ENCODE measurements at places on chromosomes 5 and 9. TPM values are rescaled to one million over a fixed set of nuclear protein-coding genes. Genes with fewer than 3 reads are reported as not detected.
A peak's percentile ranks its signal among the peaks of the same experiment; 100 is the strongest.

DNA sequence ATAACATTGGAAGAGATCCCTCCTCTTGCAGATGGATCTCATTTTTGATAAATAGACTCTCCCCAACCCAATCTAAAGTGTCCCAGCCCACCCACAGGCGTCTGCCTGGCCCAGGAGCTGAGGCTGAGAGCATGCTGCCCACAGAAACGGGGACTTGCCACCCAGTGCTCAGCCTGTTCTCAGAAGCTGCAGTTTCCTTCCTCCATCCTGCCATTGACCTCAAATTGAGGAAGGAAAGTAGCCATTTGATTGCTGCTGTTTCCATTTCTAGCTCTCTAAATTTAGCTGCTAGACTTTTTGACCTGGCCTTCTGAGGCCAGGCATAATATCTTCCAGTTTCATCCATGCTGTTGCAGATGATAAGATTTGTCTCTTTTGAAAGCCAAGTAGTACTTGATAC lies 31.1 kb upstream of the FRMD3 start:
- no peak overlapping the region for H3K27ac ChIP-seq
- no peaks in the 10 kb centered on the region for H3K27me3 ChIP-seq
- no peak for DNase-seq
- peaks cover 3% of the 10 kb centered on the region for H3K4me1 ChIP-seq
- H3K4me3 ChIP-seq: no peak overlapping the region

DNA sequence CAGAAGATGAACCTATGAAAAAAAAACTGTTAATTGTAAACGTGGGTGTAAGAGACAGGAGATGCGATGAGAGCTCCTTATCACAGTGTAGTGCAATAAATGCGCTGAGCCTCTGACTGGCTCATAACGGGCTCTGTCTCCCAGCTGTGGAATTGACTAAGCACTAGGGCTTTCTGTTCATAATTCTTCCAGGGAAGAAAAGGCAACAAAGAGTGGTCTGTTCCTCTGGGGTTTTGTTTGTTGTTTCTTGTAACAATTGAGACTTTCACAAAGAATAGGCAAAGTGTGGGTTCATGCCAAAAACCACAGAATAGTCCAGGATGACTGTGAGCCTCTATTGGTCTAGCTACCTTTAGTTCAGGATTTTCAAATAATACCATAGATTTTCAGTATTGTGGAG lies 39.4 kb downstream of the UBE2QL1 start:
- no peaks in the 10 kb centered on the region for H3K36me3 ChIP-seq
- no peak overlapping the region for H3K27ac ChIP-seq
- H3K27me3 ChIP-seq: peaks cover 12% of the 10 kb centered on the region
- H3K4me3 ChIP-seq: no peak overlapping the region

DNA sequence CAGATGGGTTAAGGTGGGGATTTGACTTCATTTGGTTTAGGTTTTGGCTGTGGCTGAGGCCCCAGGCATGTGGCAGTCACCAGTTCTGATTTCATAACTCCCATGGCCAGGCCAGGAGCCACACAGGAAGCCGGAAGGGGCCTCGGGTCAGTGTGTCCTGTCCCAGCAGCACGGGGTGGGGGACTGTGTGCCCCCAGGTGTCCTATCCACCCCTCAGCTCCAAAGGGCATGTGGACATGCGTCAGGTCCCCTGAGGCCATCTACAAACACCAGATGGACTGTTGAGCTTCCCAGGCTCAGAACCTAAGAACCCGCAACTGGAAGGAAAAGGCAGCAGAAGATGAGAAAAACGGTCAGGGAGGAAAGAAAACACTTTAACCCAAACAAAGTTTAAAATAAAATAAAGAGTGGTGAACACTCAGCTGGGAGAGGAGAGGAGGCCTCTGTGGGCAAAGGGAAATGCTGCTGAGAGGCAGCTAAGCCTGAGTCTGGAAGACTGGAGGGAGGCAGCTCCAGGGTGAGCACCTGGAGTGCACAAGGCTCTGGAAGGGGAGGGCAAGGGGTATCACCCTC lies 260.8 kb downstream of the AUH start:
- DNase-seq: no peak
- H3K36me3 ChIP-seq: peaks cover 29% of the 10 kb centered on the region
- no peaks in the 10 kb centered on the region for H3K27me3 ChIP-seq
- H3K27ac ChIP-seq: peak overlapping the region; percentile 94

GRCh38 chr5:45411971-45412612 lies 284.1 kb downstream of the HCN1 start:
- DNase-seq: no peak
- no peak overlapping the region for H3K27ac ChIP-seq
- no peaks in the 10 kb centered on the region for H3K4me1 ChIP-seq
- H3K27me3 ChIP-seq: no peaks in the 10 kb centered on the region
- H3K4me3 ChIP-seq: no peak overlapping the region

GRCh38 chr9:130402645-130403440 lies 41.9 kb upstream of the ASS1 start:
- DNase-seq: no peak
- H3K4me1 ChIP-seq: no peaks in the 10 kb centered on the region
- no peaks in the 10 kb centered on the region for H3K36me3 ChIP-seq
- no peak overlapping the region for H3K27ac ChIP-seq

- H3K36me3 ChIP-seq: no peaks in the 10 kb centered on the region
- no peak overlapping the region for H3K27ac ChIP-seq
- H3K27me3 ChIP-seq: peaks cover 7% of the 10 kb centered on the region
- peaks cover 14% of the 10 kb centered on the region for H3K4me1 ChIP-seq
Observed at GRCh38 chr9:129786481-129786880, 16.5 kb upstream of the TOR1B start.

DNA sequence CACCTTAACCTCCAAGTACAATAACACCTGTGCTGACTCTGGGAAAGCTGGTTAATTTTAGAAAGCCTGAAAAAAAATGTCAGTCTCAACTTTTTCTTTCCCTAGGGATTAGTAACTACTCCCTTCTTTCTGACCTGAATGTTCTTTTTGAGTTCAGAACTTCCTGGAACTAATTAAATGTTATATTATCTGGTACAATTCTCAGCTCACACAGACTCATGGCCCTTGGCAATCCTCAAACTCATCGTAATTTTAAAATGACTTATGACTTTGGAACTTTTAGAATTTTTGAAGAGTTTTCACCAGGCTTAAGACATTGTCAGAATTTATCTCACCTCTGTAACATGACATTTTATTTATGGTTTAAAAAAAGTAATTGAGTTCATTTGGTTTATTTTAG lies 315.0 kb downstream of the FER start:
- no peak for DNase-seq
- no peaks in the 10 kb centered on the region for H3K36me3 ChIP-seq
- no peak overlapping the region for H3K4me3 ChIP-seq
- H3K27ac ChIP-seq: no peak overlapping the region
- H3K27me3 ChIP-seq: no peaks in the 10 kb centered on the region

- no peak for DNase-seq
- peaks cover 10% of the 10 kb centered on the region for H3K27me3 ChIP-seq
- H3K36me3 ChIP-seq: no peaks in the 10 kb centered on the region
- H3K4me1 ChIP-seq: peaks cover 25% of the 10 kb centered on the region
- H3K4me3 ChIP-seq: no peak overlapping the region
Observed at GRCh38 chr5:6770826-6771607, 57.8 kb downstream of the TENT4A start.

- no peaks in the 10 kb centered on the region for H3K36me3 ChIP-seq
- no peak overlapping the region for H3K27ac ChIP-seq
- DNase-seq: no peak
- H3K4me1 ChIP-seq: no peaks in the 10 kb centered on the region
- H3K27me3 ChIP-seq: no peaks in the 10 kb centered on the region
- no peak overlapping the region for H3K4me3 ChIP-seq
Observed at GRCh38 chr5:141121985-141122384, 367 bp downstream of the PCDHB4 start.

GRCh38 chr5:96254980-96255691 lies 177.9 kb downstream of the PCSK1 start:
- DNase-seq: no peak
- H3K36me3 ChIP-seq: no peaks in the 10 kb centered on the region
- H3K27me3 ChIP-seq: peaks cover 2% of the 10 kb centered on the region
- no peaks in the 10 kb centered on the region for H3K4me1 ChIP-seq

DNA sequence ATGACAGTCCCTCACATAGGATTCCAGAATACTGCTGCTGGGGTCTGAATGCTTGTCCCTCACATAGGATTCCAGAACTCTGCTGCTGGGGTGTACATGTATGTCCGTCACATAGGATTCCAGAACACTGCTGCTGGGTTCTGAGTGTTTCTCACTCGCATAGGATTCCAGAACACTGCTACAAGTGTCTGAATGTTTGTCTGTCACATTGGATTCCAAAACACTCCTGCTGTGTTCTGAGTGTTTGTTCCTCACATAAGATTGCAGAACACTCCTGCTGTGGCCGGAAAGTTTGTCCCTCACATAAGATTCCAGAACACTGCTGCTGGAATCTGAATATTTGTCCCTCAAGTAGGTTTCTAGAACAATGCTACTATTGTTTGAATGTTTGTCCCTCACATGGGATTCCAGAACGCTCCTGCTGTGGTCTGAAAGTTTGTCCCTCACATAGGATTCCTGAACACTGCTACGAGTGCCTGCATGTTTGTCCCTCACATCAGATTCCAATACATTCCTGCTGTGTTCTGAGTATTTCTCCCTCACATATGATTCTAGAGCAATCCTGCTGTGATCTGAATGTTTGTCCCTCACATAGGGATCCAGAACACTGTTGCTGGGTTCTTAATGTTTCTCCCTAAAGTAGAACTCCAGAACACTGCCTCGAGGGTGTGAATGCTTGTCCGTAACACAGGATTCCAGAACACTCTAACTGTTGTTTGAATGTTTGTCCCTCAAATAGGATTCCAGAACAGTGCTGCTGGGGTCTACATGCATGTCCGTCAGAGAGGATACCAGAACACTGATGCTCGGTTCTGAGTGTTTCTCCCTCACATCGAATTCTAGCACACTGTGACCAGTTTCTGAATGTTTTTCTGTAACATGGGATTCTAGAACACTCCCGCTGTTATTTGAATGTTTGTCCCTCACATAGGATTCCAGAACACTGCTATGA lies 200.4 kb downstream of the FOXD4L6 start:
- DNase-seq: no peak
- no peak overlapping the region for H3K27ac ChIP-seq
- H3K4me3 ChIP-seq: no peak overlapping the region
- H3K36me3 ChIP-seq: no peaks in the 10 kb centered on the region

DNA sequence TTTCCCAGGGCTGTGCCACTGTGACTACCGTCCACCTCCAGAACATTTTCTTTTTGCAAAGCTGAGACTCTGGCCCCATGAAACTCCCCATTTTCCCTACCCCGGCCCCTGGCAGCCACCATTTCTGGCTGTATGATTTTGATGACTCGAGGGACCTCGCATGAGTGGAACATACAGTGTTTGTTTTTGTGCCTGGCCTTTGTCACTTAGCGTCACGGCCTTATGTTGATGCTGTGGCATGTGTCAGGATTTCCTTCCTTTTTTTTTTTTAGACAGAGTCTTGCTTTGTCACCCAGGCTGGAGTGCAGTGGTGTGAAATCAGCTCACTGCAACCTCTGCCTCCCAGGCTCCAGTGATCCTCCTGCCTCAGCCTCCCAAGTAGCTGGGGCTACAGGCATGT lies 42.7 kb downstream of the ASS1 start:
- H3K4me1 ChIP-seq: no peaks in the 10 kb centered on the region
- H3K27me3 ChIP-seq: peaks cover 22% of the 10 kb centered on the region
- H3K36me3 ChIP-seq: no peaks in the 10 kb centered on the region
- H3K27ac ChIP-seq: no peak overlapping the region
- no peak for DNase-seq
- no peak overlapping the region for H3K4me3 ChIP-seq

- H3K36me3 ChIP-seq: no peaks in the 10 kb centered on the region
- no peak for DNase-seq
- H3K4me3 ChIP-seq: no peak overlapping the region
- no peaks in the 10 kb centered on the region for H3K27me3 ChIP-seq
Observed at GRCh38 chr5:116281309-116281708, 196.5 kb downstream of the COMMD10 start.

DNA sequence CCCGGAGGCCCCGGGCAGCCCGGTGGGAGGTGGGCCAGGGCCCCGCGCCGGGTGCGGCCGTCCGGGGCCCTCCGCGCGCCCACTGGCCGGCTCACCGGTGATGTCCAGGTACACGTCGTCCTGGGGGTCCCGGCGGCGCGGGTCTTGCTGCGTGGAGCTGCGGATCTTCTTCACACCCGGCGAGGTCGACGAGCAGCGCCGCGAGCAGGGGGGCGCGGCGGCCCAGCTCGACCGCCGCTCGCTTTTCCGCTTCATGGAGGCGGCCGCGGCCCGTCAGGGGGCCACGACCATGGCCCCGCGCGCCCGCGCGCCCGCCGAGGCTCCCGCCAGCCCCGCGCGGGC lies 548 bp downstream of the CDC14B start:
- no peak overlapping the region for H3K4me3 ChIP-seq
- no peak overlapping the region for H3K27ac ChIP-seq
- DNase-seq: no peak
- H3K27me3 ChIP-seq: peaks cover 46% of the 10 kb centered on the region
- H3K4me1 ChIP-seq: peaks cover 8% of the 10 kb centered on the region

- H3K4me3 ChIP-seq: no peak overlapping the region
- H3K27me3 ChIP-seq: peaks cover 21% of the 10 kb centered on the region
- no peak for DNase-seq
- H3K36me3 ChIP-seq: no peaks in the 10 kb centered on the region
Observed at GRCh38 chr5:115470921-115471320, 73.7 kb downstream of the FEM1C start.

DNA sequence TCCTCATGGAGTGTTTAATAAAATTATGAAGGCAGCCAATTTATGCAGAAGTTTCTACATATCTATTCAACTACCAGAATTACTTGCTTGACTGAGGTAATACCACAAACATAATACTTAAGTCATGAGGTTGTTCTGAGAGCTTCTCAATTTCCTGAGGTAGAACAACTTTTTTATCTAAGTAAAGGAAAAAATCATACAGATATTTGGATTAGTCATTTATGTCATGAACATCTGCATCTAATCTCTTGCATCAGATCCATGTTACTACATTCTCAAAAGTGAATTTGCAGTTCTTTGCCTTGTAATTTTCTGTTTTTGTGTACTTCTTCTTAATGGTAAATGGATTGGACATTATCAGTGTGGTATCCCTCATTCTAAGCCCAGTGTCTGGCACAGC lies 60.4 kb upstream of the RGMB start:
- no peak for DNase-seq
- H3K27me3 ChIP-seq: no peaks in the 10 kb centered on the region
- H3K4me3 ChIP-seq: no peak overlapping the region
- no peaks in the 10 kb centered on the region for H3K36me3 ChIP-seq
- no peak overlapping the region for H3K27ac ChIP-seq

GRCh38 chr5:80246001-80246758 lies 9.7 kb downstream of the SERINC5 start:
- H3K27ac ChIP-seq: peak overlapping the region; percentile 11
- peaks cover 55% of the 10 kb centered on the region for H3K4me1 ChIP-seq
- no peak overlapping the region for H3K4me3 ChIP-seq
- no peaks in the 10 kb centered on the region for H3K27me3 ChIP-seq
- H3K36me3 ChIP-seq: peaks cover 60% of the 10 kb centered on the region

The FLT4 gene
- 0.90 TPM for total RNA-seq

The DPM2 gene
- 47.9 TPM for total RNA-seq

The EMB gene
- 149 TPM for total RNA-seq

The PCDHGA3 gene
- not detected for total RNA-seq

The FABP6 gene
- total RNA-seq: not detected

The CAAP1 gene
- 20.8 TPM for total RNA-seq

The KCNV2 gene
- not detected for total RNA-seq

The RLN1 gene
- total RNA-seq: 1.5 TPM

The ALDH7A1 gene
- 0.91 TPM for total RNA-seq

The SPACA9 gene
- total RNA-seq: 6.0 TPM

The FCN2 gene
- total RNA-seq: not detected
